ENCODE measurements at places on chromosomes 3 and 15.

GRCh38 chr15:93088200-93088980 lies 621 bp downstream of the RGMA start:
- no peak for DNase-seq

DNA sequence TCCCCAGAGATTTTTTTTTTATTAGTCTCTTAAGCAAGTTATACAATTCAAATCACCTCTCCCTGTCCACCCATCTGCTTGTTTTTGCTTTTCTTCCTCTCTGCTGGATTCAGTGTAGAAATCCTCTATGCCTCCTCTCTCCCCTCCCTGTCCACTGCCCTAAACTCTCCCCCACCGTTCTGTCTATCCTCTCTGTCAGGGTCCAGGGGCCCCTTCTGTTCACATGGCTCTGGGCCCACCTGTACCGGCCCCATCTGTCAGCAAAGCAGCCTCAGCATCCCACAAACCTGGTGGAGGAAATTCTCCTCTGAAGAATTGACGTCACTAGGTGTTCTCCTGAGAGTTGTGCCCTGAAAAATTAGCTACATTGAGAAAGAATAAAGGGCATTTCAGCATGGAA lies 137.6 kb upstream of the CMC1 start:
- no peak for DNase-seq

DNA sequence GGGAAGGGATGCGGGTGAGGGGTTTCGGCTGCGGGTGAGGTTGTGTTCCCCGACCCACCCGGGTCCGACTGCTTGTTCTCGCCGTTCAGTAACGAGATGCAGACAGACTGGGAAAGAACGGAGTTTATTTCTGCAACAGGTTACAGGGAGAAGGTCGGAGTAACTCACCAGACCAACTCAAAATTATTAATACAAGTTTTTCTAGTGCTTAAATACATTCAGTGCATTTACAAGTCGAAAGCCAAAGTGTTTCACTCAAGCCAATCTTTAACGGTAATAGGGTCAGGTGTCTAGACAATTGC lies 492 bp upstream of the HIGD1A start:
- no peak for DNase-seq

DNA sequence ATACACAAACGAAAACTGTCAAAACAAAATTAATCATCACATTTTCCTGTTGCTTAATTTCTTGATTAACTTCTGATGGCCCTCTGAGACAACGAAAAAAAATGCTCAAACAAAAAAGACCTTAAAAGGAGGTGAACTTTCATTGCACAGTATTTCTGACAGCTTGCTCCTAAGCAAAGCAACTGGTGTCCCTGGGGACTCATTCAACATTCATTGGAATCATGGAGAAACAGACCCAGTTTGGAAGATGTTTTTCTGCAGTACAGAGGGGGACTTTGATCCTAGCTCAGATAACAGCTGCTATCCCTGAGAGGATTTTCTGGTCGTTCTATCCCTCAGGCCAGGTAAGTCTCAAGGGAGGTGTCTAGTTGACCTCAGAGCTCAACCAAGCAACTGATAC lies 378.7 kb upstream of the ATP11B start:
- DNase-seq = no peak

DNA sequence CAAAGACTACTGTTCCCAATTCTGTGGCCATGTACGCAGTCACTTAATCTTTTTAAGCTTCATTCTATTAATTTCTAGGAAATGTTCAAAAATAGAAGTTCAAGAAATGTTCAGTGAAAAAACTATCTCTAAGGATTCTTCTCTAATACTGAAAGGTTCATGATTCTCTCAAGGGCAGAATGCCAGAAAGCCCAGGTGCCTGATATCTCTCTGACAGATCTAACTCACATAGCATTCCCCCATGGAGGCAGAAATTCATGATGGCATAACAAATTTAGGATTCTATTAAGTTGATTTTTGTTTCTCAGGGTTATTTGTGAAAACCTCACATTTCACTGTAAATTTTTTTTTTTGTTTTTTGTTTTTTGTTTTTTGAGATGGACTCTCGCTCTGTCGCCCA lies 17.5 kb downstream of the CHRM5 start:
- DNase-seq = no peak

GRCh38 chr15:50262533-50262932 lies 3.0 kb downstream of the HDC start:
- no peak for DNase-seq

GRCh38 chr15:62877276-62877857 lies 165.2 kb upstream of the TPM1 start:
- DNase-seq = no peak

GRCh38 chr3:8183627-8184026 lies 318.0 kb upstream of the LMCD1 start:
- no peak for DNase-seq

DNA sequence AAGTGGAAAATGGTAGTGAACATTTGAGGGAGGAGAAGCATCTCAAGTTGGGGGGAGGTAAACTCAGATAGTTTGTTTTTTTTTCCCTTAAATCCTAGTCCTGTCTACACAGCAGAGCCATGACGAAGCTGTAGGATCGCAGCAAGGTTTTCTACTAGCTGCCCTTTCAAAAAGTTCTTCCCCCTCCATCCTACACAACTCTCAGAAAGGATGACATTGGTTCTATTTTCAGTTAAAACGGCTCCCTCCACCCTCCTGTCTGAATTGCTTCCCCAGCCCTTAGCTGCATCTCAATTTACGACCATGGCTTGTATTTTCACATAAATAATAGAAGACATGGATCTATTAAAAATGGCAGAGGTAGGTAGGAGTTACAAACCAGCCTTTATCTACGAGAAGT lies 2.2 kb downstream of the HOMER2 start:
- no peak for DNase-seq

DNA sequence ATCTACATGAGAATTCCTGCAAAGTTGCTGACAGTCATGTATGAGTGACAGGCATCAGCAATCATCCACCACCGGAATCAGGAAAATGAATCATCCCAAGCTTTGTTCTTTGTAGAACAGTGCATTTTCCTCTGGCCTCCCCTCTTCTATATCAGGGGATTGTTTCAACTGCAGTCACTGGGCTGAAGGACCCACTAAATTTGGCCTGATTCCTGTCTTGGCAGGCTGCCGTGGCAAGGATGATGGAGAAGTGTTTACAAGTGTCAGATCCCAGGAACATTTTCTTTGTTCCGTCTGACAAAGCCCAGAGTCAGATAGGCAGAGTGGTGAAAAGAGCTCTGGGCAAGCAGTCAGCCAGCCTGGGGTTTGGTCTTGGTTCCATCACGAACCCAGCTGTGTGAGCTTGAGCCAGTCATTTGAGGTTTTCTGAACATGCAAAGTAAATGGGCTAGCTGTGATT lies 175.1 kb upstream of the TSC22D2 start:
- no peak for DNase-seq

DNA sequence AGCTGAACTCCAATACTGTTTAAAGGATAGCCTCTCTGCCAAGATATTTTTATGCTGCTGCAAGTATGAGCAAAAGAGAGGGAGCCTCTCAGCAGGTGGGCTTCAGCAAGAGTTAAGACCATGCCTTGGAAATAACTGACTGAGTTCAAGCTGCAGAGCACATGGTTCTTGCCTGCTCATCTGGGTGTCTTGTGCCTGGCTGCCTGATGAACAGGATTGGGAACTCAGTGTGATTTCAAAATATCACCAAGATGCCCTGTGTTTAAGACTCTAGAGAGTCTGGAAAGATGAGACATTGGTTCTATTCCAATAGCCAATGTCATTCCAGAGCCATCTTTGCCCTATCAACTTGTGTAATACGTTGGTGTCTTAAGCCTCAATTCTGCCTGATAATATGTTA lies 147.5 kb upstream of the VEPH1 start:
- DNase-seq = no peak

DNA sequence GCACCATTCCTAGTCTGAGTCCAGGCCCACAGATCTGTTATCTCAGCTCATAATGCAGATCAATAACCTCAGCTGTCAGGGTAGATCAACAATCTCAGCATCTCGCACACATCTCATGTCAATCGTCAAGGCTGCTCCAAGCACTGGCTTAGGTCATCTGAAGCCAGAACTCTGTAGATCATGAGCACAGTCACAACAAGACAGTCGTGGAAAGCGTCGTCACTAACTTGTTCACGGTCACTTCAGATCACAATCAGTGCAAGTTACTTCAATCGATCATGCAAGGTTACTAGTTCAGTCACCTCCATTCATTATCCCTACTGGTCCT lies 71.8 kb downstream of the RBPMS2 start:
- no peak for DNase-seq

- DNase-seq = no peak
Observed at GRCh38 chr3:65999606-66000005, 39.1 kb downstream of the MAGI1 start.

- DNase-seq = no peak
Observed at GRCh38 chr15:39748276-39748675, 34.4 kb downstream of the FSIP1 start.

DNA sequence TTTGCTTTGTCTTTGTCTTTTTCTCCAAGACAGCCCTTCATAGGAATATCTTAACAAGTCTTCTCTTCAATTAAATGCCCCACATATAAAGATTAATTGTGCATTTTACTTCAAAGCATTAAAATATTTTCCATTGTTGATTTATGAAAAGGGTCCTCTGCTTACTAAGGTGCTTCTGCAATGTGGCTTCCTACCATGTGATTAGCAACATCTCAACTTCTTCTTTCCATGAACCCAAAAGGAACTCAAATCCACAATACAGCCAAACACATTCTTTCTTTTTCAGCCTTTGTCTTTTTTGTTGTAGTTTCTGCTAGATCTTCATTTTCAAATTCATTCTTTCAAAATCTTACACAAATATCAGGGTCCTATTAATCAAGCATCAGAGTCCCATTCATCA lies 309.2 kb downstream of the NSUN3 start:
- no peak for DNase-seq

GRCh38 chr3:188255190-188255589 lies 101.2 kb downstream of the LPP start:
- no peak for DNase-seq

GRCh38 chr3:127699416-127700300 lies 26.9 kb downstream of the ABTB1 start:
- DNase-seq = no peak

DNA sequence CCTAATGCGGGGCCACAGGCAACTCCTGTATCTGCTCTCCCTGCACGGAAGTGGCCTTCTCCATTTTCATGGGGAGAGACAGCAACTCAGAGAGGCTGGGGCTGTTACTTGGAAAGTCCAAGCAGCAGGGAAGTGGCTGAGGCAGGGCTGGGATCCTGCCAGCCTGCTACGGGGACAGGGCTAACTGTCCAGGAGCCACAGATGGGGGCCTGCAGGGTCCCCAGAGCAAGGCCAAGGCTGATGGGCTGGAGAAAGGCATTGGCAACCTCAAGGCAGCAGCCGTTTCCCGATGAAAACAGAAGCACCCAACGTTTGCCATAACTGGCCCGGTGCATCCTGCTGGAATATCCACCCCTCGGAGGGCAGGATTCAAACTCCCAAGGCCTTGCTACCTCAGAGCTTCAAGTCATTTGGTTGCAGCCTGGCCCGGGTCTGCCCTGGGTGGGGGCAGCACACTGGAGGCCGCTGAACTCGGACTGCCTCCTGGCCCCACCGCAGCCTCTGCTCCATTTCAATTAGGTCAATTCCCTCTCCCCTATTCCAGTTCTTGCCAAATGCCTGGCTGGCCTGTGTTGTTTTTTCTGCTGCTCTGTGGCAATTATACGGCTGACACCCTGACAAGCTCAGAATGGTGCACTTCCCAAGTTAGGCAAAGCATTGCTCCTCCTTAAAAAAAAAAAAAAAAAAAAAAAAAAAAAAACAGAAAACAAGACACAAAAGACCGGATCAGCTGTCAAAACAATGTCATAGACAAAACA lies 143.5 kb downstream of the NUP210 start:
- DNase-seq = no peak
